ENCODE measurements at places on chromosomes 3 and 15.

DNA sequence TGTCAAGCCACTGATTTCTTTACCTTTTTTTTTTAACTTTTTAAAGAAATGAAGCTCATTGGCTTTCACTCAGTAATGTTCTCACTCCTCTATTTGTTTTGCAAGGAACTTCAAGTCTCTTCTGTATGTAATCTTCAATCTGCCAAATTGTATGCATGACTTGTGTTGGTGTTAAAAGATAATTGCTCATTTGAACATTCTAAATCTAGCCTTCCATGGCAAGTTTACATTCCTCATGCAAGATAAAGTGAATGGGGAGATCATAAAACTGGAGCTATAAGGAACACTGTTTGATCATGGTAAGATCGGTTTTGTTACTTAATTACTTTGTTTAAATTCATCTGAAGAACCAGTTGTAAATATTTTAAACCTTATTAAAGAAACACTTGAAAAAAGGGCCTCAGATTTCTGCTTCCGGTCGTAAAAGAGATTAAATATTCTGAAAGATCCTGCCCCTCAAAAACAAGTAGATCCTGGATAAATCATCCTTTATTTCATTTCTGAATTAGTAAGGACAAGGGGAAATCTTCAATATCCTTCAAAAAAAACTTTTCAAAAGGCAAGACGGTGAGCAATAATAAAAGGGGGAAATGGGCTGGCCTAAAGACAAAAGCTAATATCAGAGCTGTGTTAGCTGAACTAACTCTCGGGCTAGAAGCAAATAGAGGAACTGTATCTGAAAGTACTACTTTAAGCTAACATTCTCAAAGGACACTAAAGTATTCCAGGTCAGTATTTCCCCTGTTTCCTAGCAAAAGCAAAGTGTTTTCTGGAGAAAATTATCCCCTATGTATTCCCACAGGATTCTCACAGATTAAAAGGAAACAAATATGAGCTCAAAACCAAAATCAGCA, 107.0 kb upstream of the ATP11B start:
- no peak for DNase-seq

DNA sequence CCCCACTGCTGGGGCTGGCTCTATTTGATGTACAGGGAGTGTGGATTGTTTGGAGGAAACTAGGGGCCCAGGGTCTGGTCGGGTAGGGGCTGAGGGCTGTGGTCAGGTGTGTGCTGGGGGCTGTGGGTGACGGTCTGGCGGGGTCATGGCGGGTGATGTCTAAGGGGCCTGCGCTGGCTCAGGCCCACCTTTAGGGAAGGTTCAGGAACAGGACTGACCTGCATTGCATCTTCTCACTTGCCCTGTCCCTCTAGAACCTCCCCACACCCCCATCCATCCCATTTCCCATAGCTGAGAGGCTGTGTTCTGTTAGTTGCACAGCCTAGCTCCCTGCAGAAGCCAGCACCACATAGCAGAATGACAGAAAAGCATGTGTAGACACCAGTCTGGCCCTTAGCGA, 39.1 kb downstream of the SCN5A start:
- no peak for DNase-seq

GRCh38 chr15:81152339-81152738, 18.3 kb downstream of the CFAP161 start:
- no peak for DNase-seq

GRCh38 chr15:59283717-59284391, 77.2 kb downstream of the LDHAL6B start:
- DNase-seq: no peak

- no peak for DNase-seq
These were observed 8.6 kb upstream of the EEFSEC start for GRCh38 chr3:128144512-128145187.

DNA sequence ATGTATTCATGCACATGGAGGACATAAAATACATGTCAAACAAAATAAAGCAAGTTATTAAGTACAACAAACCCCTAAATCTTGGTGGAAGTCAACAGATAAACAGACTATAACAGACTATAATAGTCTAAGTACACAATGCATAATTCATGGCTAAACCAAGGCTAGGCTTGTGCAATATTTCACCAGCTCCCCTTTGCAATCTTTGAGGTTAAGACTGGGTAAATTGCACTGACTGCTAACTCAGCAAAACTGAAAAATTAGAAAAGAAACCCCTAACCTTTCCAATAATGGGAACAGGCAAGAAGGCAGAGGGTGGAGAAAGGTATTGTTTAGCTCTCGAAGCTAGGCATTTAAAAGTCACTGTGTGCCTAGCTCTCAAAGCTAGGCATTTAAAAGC, 304.9 kb upstream of the WNT5A start:
- DNase-seq: no peak

DNA sequence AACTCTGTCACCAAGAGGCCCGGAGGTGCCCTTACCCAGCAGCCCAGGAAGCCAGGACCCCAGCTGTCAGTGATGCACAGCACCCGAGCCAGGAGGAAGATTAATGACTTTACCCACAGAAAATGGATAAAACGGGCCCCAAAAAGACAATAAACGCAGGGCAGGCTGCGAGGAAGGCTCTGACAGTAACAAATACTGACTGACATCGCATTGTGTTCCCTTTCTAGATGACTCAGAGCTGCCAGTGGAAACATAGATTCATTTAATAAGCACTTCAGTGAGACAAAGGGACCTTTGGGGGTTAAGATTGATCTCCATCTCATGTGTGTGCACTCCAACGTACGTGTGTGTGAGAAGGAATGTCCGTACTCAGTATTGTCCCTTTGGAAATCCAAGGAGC, 225.3 kb upstream of the PPP2R3A start:
- DNase-seq: no peak

DNA sequence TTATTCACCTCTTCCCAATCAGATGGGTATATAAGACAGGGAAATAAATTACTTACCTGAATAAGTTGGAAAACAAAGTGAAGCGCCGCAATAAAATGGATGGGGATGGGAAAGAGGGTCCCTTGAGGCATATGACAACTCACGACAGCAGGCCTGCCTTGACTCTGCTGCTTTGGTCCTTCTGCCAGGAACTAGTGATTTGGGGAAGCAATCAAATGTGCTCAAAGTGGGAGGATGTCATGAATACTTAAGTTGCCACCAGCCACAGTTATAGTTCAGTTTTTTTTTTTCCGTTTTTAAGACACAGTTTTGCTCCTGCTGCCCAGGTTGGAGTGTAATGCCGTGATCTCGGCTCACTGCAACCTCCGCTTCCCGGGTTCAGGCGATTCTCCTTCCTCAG, 4.6 kb downstream of the PARL start:
- DNase-seq: no peak

DNA sequence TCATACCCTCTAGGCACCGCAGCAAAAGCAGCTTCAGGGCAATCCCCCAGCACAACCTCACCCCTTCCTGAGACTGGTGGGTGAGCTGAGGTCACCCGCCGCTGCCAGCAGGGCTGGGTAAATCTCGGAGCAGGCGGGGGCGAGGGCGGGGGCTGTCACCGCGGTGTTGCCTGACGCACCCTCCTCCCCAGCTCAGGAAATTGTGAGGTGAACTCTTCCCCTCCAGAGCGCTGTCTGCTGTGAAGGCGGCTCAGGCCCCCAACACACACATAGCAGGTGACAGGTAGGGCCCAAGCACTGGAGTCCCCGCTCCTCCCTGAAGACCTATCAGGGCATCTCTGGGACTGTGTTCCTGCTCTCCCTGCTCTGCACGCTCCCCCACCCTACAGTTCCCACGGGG, 30.2 kb upstream of the FURIN start:
- peak; percentile 91 for DNase-seq
